ENCODE measurements at places on chromosomes 12 and 14.

- no peak for DNase-seq
Observed at GRCh38 chr14:103708750-103709187, 6.5 kb downstream of the XRCC3 start.

- DNase-seq: no peak
Observed at GRCh38 chr14:87059060-87059839, 933.7 kb downstream of the GALC start.

- no peak for DNase-seq
Observed at GRCh38 chr12:130878193-130879185, 6.6 kb downstream of the RAN start.

DNA sequence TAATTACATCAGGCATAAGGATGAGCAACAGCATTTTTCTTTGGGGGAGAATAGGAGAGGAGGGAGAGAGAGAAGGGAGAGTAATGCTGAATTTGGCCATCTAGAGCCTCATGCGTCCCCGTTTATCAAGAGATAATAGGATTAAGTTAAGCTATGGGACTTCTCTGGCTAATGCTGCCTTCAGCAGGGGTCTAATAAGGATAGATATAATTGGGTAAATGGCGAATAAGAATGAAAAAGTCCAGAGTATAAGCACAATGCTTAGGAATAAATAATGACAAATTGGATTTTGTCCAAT lies 470.0 kb downstream of the EGLN3 start:
- DNase-seq: no peak

DNA sequence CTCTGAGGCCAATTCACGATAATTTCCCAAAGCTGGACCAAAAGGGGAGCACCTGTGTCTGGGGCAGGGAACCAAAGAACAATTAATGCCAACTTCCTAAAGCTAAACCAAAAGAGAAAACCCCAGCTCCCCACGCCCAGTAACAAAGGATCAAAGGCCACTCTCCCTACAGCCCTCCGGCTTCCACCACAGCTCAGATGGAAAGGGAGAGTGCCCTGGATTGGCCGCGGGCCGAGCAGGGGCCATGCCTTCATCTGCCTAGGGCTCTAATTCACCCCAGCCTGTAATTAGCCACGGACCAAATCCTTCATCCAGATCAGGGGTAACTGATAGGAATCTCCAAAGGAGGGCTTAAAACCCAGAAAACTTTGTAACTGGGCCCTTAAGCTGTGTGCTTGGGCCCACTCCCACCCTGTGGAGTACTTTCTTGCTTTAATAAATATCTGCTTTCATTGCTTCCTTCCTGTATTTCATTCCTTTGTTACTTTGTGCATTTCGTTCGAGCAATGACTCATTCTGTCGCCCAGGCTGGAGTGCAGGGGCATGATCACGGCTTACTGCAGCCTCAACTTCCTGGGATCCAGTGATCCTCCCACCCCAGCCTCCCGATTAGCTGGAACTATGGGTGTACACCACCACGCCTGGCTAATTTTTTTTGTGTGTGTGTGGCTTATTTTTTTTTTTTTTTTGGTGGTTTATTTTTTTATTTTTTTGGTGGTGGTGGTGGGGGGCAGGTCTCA lies 65.5 kb upstream of the PPP4R3A start:
- no peak for DNase-seq

GRCh38 chr14:75522224-75522982 lies at the start of gene BATF:
Gene BATF, plus strand, starts transcription at chr14:75522469. Its CDS starts 214 bp downstream, at chr14:75522683.
- no peak for DNase-seq

GRCh38 chr14:99077076-99077843 lies 194.7 kb downstream of the BCL11B start:
- DNase-seq: no peak

GRCh38 chr14:71588028-71588427 lies 344.2 kb upstream of the RGS6 start:
- DNase-seq: no peak

DNA sequence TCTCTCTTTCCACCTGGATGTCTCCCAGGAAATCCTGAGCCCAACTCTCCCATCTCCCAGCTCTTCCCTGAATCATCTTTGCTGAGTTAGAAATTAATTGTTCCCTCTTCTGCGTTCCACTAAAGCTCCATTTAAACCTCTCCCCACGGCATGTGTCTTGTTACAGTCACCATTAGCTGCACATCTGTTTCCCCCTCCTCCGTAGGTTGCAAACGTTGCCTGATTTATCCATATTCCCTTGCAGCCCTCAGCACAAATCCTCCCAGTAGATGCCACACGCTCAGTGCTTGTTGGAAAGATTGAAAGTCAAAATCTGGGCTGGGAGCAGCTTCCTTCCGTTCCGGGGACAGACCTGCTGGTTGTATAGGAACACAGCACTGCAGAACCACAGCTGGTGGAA lies 90.4 kb downstream of the SLC24A4 start:
- no peak for DNase-seq

- DNase-seq: peak; percentile 6
Observed at GRCh38 chr12:108527166-108527496, 12.1 kb downstream of the FICD start.

DNA sequence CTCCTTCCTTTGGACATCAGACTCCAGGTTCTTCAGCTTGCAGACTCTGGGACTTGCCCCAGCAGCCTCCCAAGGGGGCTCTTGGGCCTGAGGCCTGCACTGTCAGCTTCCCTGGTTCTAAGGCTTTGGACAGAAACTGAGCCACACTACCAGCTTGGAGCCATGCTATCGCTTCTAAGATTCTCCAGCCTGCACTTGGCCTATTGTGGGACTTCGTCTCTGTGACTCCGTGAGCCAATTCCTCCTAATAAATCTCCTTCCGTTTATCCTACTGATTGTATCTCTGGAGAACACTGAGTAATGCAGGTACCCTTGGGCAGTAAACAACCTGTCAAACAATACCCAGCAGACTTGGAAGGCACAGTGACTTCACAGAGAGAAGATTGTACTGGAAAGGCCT lies 24.9 kb upstream of the RHOJ start:
- DNase-seq: no peak

- no peak for DNase-seq
Observed at GRCh38 chr14:24137529-24138395, 1.8 kb downstream of the PSME1 start.

DNA sequence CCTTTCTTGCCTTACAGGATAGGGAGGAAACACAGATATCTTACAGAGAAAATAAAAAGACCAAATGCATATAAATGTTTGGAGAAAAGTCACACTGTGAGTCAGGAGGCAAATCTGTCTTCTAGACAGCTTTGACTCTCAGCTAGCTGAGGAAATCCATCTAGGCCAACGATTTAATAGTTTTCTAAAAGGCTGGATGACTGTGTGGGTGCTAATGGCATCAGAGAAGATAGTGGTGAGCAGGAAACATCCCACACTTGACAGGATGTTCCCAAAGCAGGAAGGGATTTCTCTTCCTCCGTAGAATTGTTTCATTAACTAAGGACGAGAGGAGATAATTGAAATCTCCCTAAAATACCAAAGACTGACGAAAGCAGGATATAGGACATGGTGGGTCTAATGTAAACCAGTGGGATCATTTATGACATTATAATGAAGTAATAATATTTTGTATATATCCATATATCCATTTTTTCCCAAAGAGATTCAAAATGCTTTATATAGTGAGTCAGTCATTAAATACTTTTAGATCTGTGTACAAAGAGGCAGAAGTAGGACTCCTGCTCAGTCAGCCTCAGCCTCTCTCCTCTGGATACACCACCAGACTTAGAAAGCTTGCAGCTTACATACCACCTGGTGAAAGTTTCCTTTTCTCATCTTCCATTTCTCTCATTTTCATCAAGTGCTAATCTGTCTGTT lies 44.3 kb upstream of the PSMA6 start:
- no peak for DNase-seq

DNA sequence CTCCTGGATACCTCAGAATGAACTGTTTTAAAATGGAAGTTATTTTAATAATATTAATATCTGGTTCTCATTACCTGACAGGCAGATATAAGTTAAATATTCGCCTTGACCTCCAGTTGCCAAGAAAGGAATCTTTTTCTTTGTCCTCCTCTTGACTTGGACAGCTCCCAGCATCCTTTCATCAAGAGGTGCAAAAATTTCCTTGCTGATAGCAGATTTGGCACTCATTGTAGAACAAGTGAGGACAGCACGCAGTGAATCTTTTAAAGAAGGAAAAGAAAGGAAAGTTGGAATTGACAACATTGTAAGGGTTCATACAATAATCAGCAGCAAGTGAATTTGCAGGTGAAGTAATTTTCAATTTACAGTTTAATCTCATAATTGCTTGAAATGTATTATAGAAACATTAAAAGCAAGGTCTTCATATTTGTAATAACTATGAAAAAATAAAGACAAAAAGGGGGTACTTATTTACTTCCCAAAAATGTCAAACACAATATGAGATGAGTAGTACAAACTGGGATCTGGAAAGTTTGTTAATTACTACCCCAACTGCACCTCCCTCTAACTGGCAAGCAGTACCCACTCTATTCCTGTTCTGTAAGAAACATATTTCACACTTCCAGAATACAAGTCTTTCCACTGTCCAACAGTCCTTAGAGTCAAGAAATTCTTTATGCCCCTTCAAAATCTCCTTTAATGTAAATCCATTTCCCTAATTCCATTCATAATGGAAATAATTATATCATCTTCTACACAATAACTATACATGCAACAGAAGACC lies 75.2 kb downstream of the STXBP6 start:
- DNase-seq: no peak

DNA sequence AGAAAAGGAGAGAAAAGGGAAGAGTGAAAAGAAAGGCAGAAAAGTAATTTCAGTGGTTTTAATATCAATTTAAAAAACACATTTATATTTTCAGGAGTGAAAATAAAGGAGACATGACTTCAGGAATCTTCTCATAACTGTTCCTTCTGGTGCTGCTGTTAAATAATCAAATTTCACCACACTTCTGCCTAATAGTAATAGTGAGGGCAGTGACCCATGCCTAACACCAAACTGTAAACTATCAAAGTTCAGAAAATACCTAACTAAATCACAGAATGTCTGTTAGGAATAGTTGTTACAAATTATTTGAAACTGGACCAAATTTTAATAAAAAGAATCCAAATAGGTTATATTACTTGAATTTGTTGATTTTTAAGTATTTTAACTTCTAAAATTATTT lies 169.4 kb downstream of the RPL10L start:
- no peak for DNase-seq

DNA sequence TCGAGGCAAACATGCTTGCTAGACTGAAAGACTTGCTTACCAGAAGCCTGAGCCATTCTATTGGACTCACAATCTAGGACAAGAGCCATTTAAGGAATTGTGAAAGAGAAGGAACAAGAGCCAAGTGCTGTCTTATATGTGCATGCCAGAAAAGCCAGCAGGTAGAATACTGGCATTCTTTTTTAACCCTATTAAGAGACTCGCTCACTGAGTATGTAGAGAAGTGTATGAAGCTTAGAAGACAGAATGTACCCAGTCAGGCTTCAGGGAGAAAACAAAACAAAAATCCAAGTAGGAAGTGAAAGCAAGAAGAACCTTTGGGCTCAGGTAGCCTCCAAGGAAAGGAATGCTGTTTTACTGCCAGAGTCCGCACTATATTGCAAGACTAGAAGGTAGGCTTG lies 65.9 kb downstream of the DCAF5 start:
- no peak for DNase-seq

GRCh38 chr14:69574263-69574953 lies at the start of gene CCDC177:
Gene CCDC177, minus strand, starts transcription at chr14:69574871. Its CDS starts 1,249 bp downstream, at chr14:69573622.
- peak; percentile 81 for DNase-seq

- DNase-seq: no peak
Observed at GRCh38 chr12:51672334-51672733, 81.3 kb downstream of the SCN8A start.

GRCh38 chr12:97235102-97235501 lies 227.5 kb upstream of the RMST start:
- DNase-seq: no peak

DNA sequence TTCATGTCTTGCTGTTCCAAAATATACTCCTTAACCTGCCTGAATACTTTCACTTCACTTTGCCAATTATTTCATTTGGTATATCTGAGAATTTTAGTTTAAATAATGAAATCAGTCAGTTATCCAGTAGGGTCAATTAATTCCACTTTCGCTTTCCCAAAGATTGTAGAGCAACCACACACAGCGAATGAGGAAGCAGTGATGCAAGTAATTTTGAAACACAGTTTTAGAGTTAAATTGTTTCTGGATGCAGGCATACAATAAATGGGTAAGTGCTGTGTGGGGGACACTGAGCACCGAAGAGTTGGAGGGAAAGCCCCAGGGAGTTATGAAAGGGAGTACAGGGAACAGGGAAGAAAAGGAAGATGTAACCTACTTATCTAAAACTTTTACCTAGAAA lies 62.8 kb downstream of the TSHR start:
- no peak for DNase-seq

- DNase-seq: peak; percentile 42
Observed at GRCh38 chr14:73462048-73462715, 3.8 kb upstream of the NUMB start.

GRCh38 chr14:30337456-30337855 lies 221.5 kb upstream of the G2E3 start:
- no peak for DNase-seq

- DNase-seq: no peak
Observed at GRCh38 chr12:102833687-102834441, 83.2 kb downstream of the PAH start.

- peak; percentile 89 for DNase-seq
Observed at GRCh38 chr14:50231475-50232275, at the start of gene SOS2. Gene SOS2, minus strand, starts transcription at chr14:50231578. Its CDS starts 295 bp downstream, at chr14:50231283.

GRCh38 chr12:90977224-90977623 lies 22.2 kb upstream of the CCER1 start:
- no peak for DNase-seq

GRCh38 chr14:55130196-55130550 lies 1.1 kb downstream of the LGALS3 start:
- no peak for DNase-seq

- DNase-seq: no peak
Observed at GRCh38 chr14:61484031-61484430, 162.7 kb downstream of the PRKCH start.

- no peak for DNase-seq
Observed at GRCh38 chr12:47993491-47993890, 10.8 kb downstream of the COL2A1 start.

GRCh38 chr12:128959901-128960300 lies 106.6 kb downstream of the GLT1D1 start:
- DNase-seq: peak; percentile 41

- no peak for DNase-seq
Observed at GRCh38 chr14:52329678-52330369, 15.7 kb downstream of the PTGER2 start.

- DNase-seq: no peak
Observed at GRCh38 chr12:45660330-45660729, 69.2 kb upstream of the ARID2 start.

DNA sequence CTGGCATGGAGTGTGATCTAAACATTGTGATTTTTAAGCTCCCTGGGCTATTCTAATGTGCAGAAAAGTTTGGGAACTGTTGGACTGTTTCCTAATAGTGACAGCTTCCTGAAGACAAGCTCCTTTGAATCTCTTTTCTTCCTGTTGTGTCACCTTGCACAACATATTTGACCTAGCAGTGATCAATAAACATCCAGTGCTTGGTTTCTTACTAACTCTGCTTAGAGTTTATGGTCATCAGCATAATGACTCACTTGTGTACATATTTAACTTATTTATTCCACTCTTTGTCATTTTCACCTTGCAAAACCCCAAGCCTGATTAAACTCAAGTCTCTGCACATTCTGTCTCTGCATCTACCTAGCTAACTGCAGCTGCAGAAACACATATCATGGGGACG lies 27.3 kb upstream of the TBC1D30 start:
- no peak for DNase-seq

All from NCI-H2227 treated with DMSO at 0.1 percent for 48 hours (cell line).